Activated CD4-positive, alpha-beta T cell treated with anti-CD3 and anti-CD28 coated beads, Interleukin-2, amount 10 ng/mL, durations not matched to agents 7 days and 5 days (primary cell): ENCODE measurements at places on chromosomes 11 and 22. TPM values are rescaled to one million over a fixed set of nuclear protein-coding genes. Genes with fewer than 3 reads are reported as not detected.

The LDHAL6A gene
- total RNA-seq = not detected

DNA sequence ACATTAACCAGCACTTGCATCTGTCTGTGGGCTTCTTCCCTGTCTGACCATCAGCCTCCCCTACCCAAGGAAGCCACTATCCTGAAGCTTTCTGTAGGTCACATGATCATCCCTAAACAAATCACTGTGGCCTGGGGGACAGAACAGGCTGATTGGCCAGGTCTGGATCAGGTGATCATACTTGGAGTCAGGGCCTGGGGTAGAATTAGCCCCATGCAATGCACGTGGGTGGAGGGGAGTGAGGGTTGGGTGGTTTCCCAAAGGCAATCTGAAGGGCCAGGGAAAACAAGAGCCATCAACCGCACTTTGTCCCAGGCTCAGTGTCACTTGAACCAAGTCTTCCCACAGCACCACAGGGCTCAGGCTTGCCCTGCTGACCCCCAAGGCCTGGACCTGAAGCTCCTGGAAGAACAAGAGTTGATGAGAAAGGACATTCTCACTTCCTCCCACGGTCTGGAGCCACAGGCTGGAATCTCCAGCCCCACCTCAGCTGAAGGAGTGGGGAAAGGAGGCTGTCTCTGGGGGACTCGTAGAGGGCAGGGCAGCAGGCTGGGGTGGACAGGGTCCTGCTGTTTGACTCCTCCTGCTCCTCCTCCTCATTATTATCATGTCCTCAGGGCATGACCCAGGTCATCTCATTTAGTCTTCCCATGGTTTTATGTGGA is 31.5 kb upstream of the TSPAN18 start:
- no peak for DNase-seq

GRCh38 chr11:16421826-16422225 is 65.5 kb upstream of the SOX6 start:
- no peak for DNase-seq

DNA sequence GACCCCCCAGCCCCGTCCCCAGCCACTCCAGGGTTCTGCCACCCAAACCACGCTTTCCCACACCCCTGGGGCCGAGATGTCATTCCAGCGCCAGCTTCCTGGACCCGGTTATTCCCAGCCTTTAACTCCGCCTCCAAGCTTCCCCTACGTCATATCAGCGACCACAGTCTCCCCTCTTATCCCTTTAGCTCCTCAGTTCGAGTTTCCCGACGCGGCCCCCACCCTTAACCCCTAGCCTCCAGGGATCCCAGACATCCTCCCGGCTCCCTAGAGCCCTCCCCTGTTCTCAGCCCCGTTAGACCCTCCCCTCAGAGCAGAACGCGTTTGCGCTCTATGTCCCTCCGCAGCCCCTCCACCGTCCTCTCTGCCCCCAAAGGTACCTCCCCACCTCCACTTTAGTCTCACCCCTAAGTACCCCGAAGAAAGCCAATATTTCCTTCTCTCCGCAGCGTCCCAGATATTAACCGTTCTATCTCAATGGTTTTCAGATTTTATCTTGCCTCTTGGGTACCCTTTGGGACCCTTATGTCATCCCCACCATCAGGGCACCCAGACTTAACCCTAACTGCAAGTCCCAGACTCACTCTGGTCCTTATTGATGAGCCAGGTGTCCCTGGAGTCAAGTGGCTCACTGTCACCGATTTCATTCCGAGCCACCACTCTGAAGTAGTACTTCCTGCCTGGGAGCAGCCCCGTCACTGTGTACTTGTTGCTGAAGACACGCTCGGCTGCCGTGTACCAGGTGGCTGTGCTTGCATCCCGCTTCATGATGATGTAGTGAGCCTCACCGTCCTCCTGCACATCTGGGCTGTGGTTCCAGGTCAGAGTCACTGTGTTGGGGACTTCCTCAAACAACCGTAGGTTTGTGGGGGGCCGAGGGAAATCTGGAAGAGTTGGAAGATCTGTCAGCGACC is 8.0 kb downstream of the TMEM86A start:
- DNase-seq = peak; percentile 43

GRCh38 chr22:33044112-33044511 is 14.1 kb downstream of the SYN3 start:
- no peak for DNase-seq
